ENCODE measurements at places on chromosomes 3 and 15.

DNA sequence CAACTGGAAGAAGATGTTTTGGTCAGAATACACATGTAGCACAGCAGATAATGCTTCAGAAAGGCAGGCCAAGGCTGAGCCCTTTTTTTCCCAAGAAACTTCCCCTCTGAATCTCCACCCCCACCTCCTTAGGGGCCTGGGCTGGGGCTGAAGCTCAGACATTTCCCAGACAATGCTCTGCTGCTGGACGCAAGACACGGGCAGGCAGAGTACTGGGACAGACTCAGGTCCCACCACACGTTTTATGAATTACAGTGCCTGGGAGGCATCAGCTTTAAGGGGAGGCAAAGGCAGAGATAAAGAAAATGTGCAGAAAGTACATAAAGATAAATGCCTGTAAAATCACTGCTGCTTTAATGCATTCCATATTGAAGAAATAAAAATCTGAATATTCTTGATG is 479.4 kb downstream of the ERC2 start:
- no peak for DNase-seq

- no peak for DNase-seq
Measured at GRCh38 chr3:89262309-89262929, 155.0 kb downstream of the EPHA3 start.

- DNase-seq = no peak
Measured at GRCh38 chr3:128556384-128556783, 63.4 kb upstream of the GATA2 start.

- DNase-seq = no peak
Measured at GRCh38 chr3:38476157-38476756, 19.9 kb upstream of the EXOG start.

GRCh38 chr3:58706395-58707167 is 40.0 kb upstream of the FAM3D start:
- no peak for DNase-seq
